ENCODE measurements at places on chromosomes 16 and 17.

- no peak for DNase-seq
These were observed 650 bp downstream of the EPN3 start for GRCh38 chr17:50533185-50533584.

DNA sequence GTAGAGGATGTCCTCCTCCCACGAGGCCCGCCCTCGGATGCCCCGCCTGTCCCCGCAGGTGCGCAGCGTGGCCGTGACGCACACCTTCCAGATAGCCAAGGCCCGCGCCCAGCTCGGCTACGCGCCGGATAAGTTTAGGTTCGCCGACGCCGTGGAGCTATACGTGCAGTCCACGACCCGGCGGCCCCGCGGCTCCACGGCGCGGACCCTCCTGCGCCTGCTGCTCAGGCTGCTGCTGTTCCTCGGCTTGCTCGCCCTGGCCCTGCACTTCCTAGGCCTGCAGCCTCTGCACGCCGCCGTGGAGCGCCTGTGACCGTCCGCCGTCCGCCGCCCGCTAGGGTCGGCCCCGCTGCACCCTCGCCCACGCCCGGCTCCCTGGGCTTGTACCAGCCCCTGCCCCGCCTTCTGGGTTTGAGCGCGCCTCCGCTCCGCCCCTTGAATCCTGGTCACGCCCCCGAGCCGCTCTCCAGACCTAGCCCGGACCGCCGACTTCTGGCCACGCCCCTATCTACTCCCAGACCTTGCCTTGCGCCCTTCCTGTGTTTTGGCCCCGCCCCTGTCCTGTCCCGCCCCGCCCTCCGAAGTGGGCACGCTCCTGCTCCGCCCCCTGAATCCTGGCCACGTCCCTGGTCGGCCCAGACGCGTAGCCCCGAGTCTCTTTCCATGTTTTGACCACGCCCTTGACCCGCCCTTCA lies 15.8 kb upstream of the EEF2K start:
- peak; percentile 99 for DNase-seq

DNA sequence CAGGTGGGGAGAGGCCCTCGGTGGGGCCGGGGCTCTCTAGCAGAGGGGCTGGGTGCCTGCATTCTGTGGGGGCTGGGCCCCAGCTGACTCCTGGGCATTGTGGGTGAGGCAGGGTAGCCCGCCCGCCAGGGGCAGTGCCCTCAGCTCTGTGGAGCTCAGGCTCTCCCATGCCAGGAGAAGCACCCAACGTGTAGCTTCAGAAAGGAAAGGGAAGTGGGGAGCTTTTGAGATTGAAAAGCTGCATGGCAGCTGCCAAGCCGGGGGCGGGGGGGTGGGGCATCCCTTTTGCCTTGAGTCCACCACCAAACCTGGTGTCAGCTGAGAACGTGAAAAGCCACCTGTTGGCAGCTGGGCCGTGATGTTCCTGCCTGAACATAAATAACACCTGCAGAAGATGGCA lies 192.1 kb upstream of the CIBAR2 start:
- no peak for DNase-seq

- no peak for DNase-seq
These were observed 1.7 kb downstream of the SLC25A10 start for GRCh38 chr17:81713556-81714411.

GRCh38 chr17:73170324-73170723 lies 5.5 kb downstream of the SSTR2 start:
- no peak for DNase-seq

All from ACHN (cell line).